Cardiac muscle cell (in vitro differentiated cells and primary cell): ENCODE measurements at places on chromosomes 7 and 10. TPM values are rescaled to one million over a fixed set of nuclear protein-coding genes. Genes with fewer than 3 reads are reported as not detected.

The JCAD gene
- 36.7 and 44.3 TPM in 2 replicates for total RNA-seq

The SPDYE8 gene
- total RNA-seq: not detected in 2 replicates

The HOXA7 gene
- total RNA-seq: not detected in 2 replicates

The FEZF1 gene
- total RNA-seq: not detected in 2 replicates

The AOAH gene
- total RNA-seq: not detected in 2 replicates

The RBP3 gene
- total RNA-seq: not detected in 2 replicates

The FAM20C gene
- 15.0 and 15.7 TPM in 2 replicates for total RNA-seq

The SUN3 gene
- not detected in 2 replicates for total RNA-seq

The FAM180A gene
- not detected in 2 replicates for total RNA-seq

The CUBN gene
- 1.7 and 2.7 TPM in 2 replicates for total RNA-seq

The FAM237B gene
- total RNA-seq: not detected in 2 replicates

The PTER gene
- 1.4 and 5.3 TPM in 2 replicates for total RNA-seq

The OR2A42 gene
- total RNA-seq: not detected in 2 replicates

The KCNIP2 gene
- 38.4 and 63.6 TPM in 2 replicates for total RNA-seq

The CHN2 gene
- total RNA-seq: 19.0 and 30.5 TPM in 2 replicates

The ZFAND4 gene
- 21.0 and 21.7 TPM in 2 replicates for total RNA-seq

The CACNA2D1 gene
- 11.8 and 20.3 TPM in 2 replicates for total RNA-seq

The DRGX gene
- not detected in 2 replicates for total RNA-seq

The GNAT3 gene
- total RNA-seq: not detected in 2 replicates

The CPA2 gene
- 0.71 and 1.9 TPM in 2 replicates for total RNA-seq

The PRLHR gene
- not detected in 2 replicates for total RNA-seq

The UPK3B gene
- 0.88 and 1.5 TPM in 2 replicates for total RNA-seq

The PGAM2 gene
- 129 and 148 TPM in 2 replicates for total RNA-seq

The NFKB2 gene
- 21.5 and 29.8 TPM in 2 replicates for total RNA-seq

The AUTS2 gene
- total RNA-seq: 22.6 and 45.5 TPM in 2 replicates

The HOXA10 gene
- total RNA-seq: not detected in 2 replicates

The RADIL gene
- 61.2 and 110 TPM in 2 replicates for total RNA-seq

The ETV1 gene
- total RNA-seq: 70.3 and 73.1 TPM in 2 replicates

The SLC16A9 gene
- total RNA-seq: 2.1 and 3.0 TPM in 2 replicates

The LAMB1 gene
- total RNA-seq: 32.8 and 34.0 TPM in 2 replicates

The FAM25G gene
- not detected in 2 replicates for total RNA-seq

The TDRD1 gene
- total RNA-seq: not detected in 2 replicates

The NPY4R gene
- 0.39 and 1.2 TPM in 2 replicates for total RNA-seq

The GPR26 gene
- total RNA-seq: not detected in 2 replicates

The AKR1E2 gene
- total RNA-seq: 1.8 and 6.6 TPM in 2 replicates

The MEOX2 gene
- 0.25 TPM in 1 of 2 replicates, not detected in the other for total RNA-seq

The ZNF804B gene
- 0.06 TPM in 1 of 2 replicates, not detected in the other for total RNA-seq

The FAM221A gene
- total RNA-seq: 6.5 and 8.3 TPM in 2 replicates

The SRGN gene
- total RNA-seq: not detected in 2 replicates

The COL1A2 gene
- 76.6 and 116 TPM in 2 replicates for total RNA-seq

The RASA4B gene
- total RNA-seq: 4.7 and 15.1 TPM in 2 replicates

The CUEDC2 gene
- 113 and 134 TPM in 2 replicates for total RNA-seq

The POU6F2 gene
- 0.99 and 3.6 TPM in 2 replicates for total RNA-seq

The AGBL3 gene
- 1.4 and 1.7 TPM in 2 replicates for total RNA-seq

The VAX1 gene
- not detected in 2 replicates for total RNA-seq

The PIK3AP1 gene
- total RNA-seq: 2.0 and 2.7 TPM in 2 replicates

The MDH2 gene
- 242 and 306 TPM in 2 replicates for total RNA-seq

The ZCWPW1 gene
- 7.9 and 8.1 TPM in 2 replicates for total RNA-seq
